ENCODE measurements at places on chromosomes 1 and 21.

GRCh38 chr21:42503711-42504110 lies 7.7 kb upstream of the RSPH1 start:
- no peak for DNase-seq

- DNase-seq: no peak
These were observed 212.5 kb downstream of the NPHP4 start for GRCh38 chr1:5779608-5780323.

GRCh38 chr1:5645135-5645399 lies 347.2 kb downstream of the NPHP4 start:
- no peak for DNase-seq

- no peak for DNase-seq
These were observed 24.9 kb downstream of the LDLRAP1 start for GRCh38 chr1:25568090-25568833.

GRCh38 chr1:154953611-154954038 lies 2.3 kb downstream of the PBXIP1 start:
- DNase-seq: peak; percentile 43

DNA sequence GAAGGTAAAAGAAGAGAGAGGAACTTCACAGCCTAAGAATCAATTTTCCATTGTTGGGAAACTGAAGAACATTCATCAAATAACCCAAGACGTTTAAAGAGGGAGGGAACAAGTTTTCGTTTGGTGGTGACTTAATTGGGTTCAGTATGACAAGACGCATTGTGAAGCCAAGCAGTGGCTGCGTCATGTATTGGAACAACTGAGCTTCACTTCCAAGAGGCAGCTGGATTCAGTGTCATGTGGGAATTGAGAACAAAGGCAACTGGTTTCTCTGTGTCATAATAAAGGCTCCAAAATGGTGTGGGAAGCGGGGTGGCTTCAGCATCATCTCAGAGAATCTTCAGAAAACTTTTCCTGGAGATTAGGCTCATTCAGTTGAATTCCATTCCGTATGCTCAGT lies 29.8 kb upstream of the RC3H1 start:
- no peak for DNase-seq

GRCh38 chr1:157641177-157641576 lies 43.3 kb upstream of the FCRL4 start:
- no peak for DNase-seq

- DNase-seq: no peak
These were observed 11.6 kb downstream of the IFI6 start for GRCh38 chr1:27660300-27660835.

DNA sequence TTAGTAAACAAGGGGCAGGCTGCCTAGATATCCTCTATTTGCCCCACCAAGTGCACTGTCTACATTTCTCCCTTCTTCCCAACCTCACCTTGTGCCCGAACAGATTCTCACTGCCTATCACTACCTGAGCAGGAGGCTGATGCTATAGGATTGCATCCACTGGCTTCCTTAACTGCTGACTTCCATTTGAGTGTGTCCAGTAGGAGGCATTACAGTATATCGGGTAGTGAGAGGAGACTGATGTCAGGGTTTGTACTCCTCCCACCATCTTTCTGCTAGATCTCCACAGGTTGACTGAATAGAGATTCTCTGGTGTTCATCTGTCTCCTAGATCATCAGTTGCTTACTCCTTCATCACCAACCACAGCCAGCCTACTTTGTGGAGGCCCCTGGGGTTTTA lies 796.3 kb downstream of the LRRIQ3 start:
- no peak for DNase-seq

- no peak for DNase-seq
These were observed 65.5 kb upstream of the DNAH14 start for GRCh38 chr1:224864006-224864405.

- DNase-seq: no peak
These were observed 5.4 kb downstream of the PSEN2 start for GRCh38 chr1:226875641-226876295.

DNA sequence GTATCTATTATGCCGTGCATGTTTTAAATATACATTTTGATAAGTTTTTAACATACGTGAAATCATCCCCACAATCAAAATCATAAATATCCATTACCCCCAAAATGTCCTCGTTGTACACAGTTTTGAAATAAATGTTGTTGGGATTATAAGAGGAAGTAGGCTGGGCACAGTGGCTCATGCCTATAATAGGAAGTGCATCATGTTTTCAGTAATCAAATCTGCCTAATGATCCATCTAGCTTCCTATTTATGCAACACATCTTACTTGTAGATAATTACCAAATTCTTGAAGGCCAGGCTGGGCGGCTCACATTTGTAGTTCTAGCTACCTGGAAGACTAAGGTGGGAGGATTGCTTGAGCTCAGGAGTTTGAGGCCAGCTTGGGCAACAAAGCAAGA lies 15.0 kb upstream of the IFNGR2 start:
- DNase-seq: no peak

DNA sequence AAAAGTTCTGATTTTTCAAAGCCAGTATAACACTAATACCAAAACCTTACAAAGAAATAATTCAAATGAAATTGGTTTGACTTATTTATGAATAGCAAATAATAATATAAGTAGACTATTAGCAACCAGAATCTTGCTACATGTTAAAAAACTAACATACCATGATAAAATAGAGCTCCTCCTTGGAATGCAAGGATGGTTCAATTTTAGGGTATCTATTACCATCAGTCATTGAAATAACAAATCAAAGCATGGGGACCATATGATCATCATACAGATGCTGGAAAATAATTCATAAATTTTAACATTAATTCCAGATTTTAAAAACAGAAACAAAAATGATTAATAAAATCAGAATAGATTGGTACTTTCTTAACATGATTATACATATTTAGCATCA lies 66.3 kb downstream of the RRAGC start:
- no peak for DNase-seq

DNA sequence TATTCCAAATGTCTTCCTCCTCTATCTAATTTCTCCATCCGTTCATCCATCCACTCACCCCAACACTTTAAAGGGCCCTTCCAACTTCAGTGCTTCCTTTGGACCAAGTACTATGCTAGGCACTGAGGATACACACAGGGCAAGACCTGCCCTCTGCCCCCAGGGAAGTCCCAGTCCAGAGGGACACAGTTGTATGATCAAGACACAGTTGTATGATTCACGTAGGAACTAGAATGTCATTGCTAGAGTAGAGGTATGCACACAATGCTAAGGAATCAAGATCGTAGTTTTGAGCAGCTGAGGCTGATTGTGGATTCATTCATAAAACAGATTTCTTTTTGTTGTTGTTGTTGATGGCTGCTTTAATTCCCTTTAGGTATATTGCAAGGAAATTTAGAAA lies 11.6 kb upstream of the IER5 start:
- DNase-seq: no peak

DNA sequence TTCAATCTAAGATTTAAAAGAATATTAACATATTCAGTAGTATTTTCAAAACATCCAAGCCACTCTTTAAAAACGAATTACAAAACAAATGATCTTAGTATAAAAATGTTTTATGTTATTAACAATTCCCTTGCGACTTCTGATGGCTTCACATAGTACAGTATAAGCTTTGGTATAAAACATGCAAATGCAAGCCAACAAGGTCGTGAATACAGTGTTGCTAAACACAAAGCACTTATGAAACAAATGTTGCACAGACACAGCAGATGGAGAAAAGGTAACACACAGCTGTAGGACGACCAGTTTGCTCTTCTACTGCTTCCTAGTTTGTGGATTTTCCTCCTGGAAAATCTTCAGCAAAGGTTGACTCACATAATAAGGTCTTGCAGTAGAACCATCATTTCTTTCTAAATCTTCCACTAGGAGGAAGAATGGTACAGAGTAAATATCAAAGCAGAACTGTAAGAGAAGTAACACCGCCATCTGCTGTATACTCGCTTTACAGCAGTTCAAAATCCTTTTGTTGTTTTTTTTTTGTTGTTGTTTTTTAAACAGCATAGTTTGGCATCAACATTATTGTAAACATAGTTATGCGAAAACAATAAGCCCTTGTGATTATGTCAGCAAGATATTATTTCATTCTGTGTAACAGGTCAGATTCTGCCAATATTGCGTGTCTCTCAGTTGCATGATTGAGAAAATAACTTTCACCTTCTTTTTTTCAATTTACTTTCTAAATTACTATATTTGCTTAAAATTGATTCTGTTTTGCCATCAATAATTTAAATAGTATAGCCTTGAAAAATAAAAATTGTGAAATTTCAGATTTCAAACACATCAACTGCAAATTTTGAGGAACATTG lies 69.5 kb downstream of the LHX8 start:
- no peak for DNase-seq

DNA sequence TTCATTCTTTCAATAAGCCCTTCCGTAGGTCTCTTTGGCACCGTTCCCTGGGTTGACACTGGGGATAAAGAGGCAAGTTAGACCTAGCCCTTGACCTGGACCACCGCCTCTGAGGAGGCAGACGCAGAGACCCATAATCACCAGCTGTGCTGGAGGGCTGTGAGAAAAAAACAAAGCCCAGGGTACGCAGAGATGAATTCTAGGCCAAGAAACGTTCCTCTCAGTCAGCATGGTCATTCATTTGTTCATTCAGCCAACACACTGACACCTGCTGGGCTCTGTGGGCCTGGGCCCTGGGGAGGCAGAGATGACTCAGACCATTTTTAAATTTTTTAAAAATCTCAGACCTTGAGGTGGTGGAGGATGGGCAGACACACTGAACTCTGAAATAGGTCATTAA lies 26.3 kb upstream of the TRABD2B start:
- DNase-seq: no peak

GRCh38 chr1:181140891-181141290 lies 52.4 kb downstream of the IER5 start:
- no peak for DNase-seq

GRCh38 chr1:153422450-153423068 lies 6.2 kb downstream of the S100A7A start:
- peak; percentile 81 for DNase-seq

DNA sequence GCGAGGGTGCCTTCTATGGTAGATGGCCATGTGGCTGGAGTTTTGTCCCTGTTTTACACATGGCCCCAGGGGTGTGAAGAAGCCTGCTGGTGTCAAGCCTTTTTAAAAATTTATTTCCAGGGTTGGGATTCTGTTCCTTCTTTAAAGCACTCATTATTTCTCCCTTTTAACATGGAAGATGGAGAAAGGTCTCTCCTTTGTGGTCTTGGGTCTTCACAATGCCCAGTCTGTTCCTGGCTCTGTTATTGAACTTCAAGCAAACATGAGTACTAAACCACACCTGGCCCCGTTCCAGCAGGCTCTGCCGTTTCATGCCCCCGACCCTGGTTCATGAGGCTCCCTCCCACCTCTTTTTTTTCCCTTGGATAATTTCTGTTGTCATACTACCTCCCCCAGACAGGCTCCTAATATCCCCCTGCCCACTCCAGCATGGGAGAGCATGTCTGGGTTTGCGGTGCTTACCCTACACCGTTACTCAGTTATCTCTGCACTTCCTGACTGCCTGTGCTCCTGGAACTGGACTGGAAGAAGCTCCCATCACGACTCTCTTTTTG lies 121.2 kb upstream of the KIAA0040 start:
- DNase-seq: no peak

GRCh38 chr1:36297062-36297461 lies 9.1 kb upstream of the SH3D21 start:
- no peak for DNase-seq

DNA sequence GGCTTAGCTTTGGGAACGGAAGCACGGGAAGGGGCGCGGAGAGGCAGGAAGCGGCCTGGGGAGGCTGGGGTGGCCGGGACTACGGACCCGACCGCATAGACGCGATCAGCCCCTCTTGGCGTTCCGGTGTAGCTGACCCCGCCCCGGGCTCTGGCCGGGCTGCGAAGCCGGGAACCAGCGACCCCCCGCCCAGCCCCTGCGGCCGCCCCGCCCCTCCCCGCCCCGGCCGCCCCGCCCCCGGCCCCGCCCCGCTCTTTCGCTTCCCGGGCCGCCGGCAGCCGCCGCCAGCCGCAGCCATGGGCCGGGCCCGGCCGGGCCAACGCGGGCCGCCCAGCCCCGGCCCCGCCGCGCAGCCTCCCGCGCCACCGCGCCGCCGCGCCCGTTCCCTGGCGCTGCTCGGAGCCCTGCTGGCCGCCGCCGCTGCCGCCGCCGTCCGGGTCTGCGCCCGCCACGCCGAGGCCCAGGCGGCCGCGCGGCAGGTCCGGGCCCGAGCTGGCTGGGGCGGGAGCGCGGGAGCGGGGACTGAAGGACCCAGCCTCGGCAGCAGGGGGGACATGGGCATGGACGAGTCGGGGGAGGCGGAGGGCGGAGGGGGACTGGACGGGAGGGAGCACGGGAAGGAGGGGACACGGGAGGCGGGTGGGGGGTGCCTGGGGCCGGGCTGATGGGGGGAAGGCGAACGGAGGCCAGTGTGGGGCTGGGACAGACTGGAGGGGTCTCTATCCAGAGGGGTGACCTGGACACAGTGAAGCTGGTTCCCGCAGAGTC lies at the start of gene SELENON:
Gene SELENON, plus strand, starts transcription at position 259 of the 768 bp plus-strand sequence. Its CDS starts 38 bp downstream, at position 297.
- peak; percentile 68 for DNase-seq

DNA sequence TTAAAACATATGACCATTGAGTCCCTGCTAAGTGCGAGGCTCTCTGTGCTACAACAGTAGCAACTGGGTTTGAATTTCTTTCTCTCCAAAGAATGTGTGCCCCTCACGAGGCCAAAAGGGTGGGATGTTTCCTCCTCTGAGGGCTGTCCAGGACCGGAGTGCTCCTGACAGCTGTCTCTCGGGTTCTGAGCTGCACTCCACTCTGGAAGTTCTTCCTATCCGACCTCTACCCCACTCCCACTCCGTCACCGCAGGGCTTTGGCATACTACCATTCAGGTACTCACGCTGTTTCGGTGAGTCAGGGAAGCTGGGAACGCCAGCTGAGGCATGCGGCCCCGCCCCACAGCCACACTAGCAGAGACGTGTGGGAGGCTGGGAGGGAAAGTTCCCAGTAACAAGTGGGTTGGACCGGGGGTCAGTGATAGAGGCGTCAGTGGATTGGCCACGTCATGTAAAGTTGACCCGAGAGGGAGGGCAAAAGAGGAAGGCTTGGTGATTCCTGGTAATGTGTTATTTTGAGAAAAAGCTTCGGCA lies 705 bp upstream of the SLC50A1 start:
- peak; percentile 96 for DNase-seq

GRCh38 chr1:33012165-33012564 lies 24.5 kb downstream of the AK2 start:
- DNase-seq: no peak

- no peak for DNase-seq
These were observed 37.9 kb upstream of the PTPRF start for GRCh38 chr1:43492826-43493225.

DNA sequence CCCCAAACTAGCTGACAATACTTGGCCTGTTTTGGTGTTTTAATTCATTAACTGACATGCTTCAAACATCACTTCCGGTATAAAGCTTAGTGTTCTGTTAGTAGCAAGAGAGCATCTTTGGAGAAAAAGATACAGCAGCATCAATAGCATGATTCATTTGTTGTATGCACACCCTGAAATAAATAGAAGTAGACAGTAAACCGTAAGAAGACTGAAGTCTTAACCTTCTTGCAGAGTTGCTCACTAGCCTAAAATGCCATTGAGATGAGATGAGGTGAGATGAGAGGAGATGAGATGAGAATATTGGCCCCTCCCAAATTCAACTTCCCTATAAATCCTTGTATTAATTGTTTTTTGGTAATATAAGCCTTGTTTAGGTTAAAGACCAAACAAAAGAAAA lies 108.8 kb downstream of the TNFSF18 start:
- no peak for DNase-seq
